Mesangial cell (primary cell): ENCODE measurements at places on chromosomes 4 and X. TPM values are rescaled to one million over a fixed set of nuclear protein-coding genes. Genes with fewer than 3 reads are reported as not detected.

SULT1B1 gene
- total RNA-seq: 0.13 and 0.33 TPM in 2 replicates

HSFX2 gene
- total RNA-seq: 0.25 TPM in 1 of 2 replicates, not detected in the other

DDIT4L gene
- 0.16 and 0.38 TPM in 2 replicates for total RNA-seq

NEIL3 gene
- total RNA-seq: 0.76 and 11.4 TPM in 2 replicates

ETDA gene
- not detected in 2 replicates for total RNA-seq

GAGE2A gene
- total RNA-seq: not detected in 2 replicates

MFAP3L gene
- total RNA-seq: 3.1 and 5.6 TPM in 2 replicates

CASP3 gene
- 20.5 and 24.1 TPM in 2 replicates for total RNA-seq

ZCCHC18 gene
- total RNA-seq: 1.3 and 3.2 TPM in 2 replicates

PAGE2B gene
- total RNA-seq: not detected in 2 replicates

GAGE12E gene
- not detected in 2 replicates for total RNA-seq

TNIP3 gene
- total RNA-seq: 0.51 TPM in 1 of 2 replicates, not detected in the other

WAS gene
- total RNA-seq: 0.38 TPM in 1 of 2 replicates, not detected in the other

GK gene
- 2.2 and 2.8 TPM in 2 replicates for total RNA-seq

DRD5 gene
- total RNA-seq: not detected in 2 replicates

PFKFB1 gene
- total RNA-seq: not detected in 2 replicates

MAGEA2 gene
- total RNA-seq: not detected in 2 replicates

TRIM60 gene
- not detected in 2 replicates for total RNA-seq

C1GALT1C1 gene
- total RNA-seq: 16.6 and 22.0 TPM in 2 replicates

TLR7 gene
- total RNA-seq: not detected in 2 replicates

TMEM31 gene
- 0.25 TPM in 1 of 2 replicates, not detected in the other for total RNA-seq

HAND2 gene
- not detected in 2 replicates for total RNA-seq

CTAG2 gene
- total RNA-seq: 2.8 TPM in 1 of 2 replicates, not detected in the other

SMIM14 gene
- total RNA-seq: 10.6 and 23.8 TPM in 2 replicates

PCDH19 gene
- total RNA-seq: 0.13 and 0.16 TPM in 2 replicates
